EL (cell line): ENCODE measurements at places on chromosomes 7 and 10.

GRCh38 chr10:12490963-12491362 is 141.6 kb downstream of the CAMK1D start:
- no peak for DNase-seq

- no peak for DNase-seq
Observed at GRCh38 chr7:148049068-148049467, 541.5 kb upstream of the C7orf33 start.

DNA sequence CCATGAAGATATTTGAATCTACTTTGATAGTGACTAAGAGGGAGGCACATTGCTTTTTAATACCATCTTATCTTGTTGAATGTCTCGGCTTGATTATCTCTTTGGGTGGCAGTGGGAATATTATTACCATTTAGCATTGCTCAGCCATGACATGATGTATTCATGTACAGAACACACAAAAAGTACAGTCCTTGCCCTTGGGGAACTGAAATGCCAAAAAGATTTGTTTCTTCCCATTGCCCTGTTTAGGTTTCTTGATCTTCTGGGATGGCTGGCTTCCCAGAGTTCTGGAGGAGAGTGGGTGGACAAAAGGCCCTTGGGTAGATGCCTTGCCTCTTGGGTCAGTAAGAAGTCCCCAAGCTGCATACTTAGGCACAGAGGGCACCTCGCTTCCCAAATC is 23.8 kb downstream of the SUFU start:
- DNase-seq = no peak

DNA sequence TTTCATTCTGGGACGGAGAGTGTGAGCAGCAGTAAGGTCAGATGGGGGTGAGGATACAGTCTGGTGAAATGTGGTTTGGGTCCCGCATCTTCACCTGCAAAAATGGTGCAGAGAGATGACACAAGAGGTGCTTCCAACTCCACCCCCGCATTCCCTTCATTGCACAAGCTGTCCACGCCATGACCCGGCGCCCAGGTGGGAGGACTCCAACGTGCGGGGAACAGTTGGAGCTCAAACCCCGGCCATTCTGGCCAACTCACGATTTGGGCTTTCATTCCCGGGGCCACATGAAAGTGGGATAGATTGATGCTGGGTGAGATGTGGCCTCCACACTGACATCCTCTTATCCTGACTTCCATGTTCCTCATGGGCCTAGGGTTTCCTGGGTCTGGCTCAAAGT is 34.6 kb upstream of the ZNF273 start:
- no peak for DNase-seq

DNA sequence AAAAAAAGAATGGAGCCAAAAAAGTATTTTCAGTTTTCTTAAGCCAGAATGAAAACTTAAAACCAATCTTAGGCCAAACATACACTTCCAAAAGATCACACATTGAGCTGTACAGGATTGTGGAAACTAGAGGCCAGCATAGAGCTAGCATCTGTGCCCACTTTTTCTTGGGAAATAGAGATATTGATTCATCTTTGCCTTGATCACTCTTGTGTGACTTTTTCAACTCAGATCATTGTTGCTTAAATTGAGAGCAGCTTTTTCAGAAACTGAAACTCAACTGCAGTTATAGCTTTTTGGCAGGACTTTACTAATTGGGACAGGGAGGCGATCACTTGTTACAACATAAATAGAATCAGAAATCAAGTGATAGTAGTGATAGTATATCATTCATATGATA is 132.2 kb downstream of the PRKG1 start:
- no peak for DNase-seq

- DNase-seq = no peak
Observed at GRCh38 chr7:2435146-2435545, 31.7 kb downstream of the CHST12 start.

GRCh38 chr7:146635205-146636032 is 518.8 kb downstream of the CNTNAP2 start:
- DNase-seq = no peak

DNA sequence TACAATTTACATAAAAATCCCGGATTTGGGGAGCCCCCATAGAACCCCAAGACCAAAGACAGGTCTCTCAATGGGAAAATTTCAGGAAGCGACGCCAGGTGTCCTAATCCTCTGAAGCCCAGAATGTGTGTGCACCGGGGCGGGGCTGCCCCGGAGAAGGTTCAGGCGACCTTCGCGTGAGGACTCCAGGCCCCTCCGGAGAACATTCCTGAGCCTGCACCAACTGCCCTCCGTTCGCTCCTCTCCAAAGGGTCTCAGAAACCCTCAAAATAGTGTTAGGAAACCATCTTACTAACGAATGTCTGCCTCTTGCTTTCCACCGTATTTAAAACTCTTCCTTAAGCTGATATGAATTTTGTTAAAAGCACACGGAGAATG is 78.5 kb upstream of the INSIG1 start:
- DNase-seq = no peak

GRCh38 chr7:144098776-144099175 is 10.6 kb upstream of the OR2A2 start:
- DNase-seq = no peak
